ENCODE measurements at places on chromosomes 3 and 15.

GRCh38 chr15:47442371-47442770 lies 274.9 kb upstream of the SEMA6D start:
- DNase-seq: no peak

GRCh38 chr15:75229191-75230015 lies 27.7 kb downstream of the C15orf39 start:
- DNase-seq: no peak

GRCh38 chr15:70406617-70407335 lies 309.1 kb upstream of the TLE3 start:
- no peak for DNase-seq

- DNase-seq: no peak
Measured at GRCh38 chr15:79208179-79208578, 74.3 kb upstream of the ANKRD34C start.

- DNase-seq: no peak
Measured at GRCh38 chr3:61927332-61927731, 366.0 kb downstream of the PTPRG start.

DNA sequence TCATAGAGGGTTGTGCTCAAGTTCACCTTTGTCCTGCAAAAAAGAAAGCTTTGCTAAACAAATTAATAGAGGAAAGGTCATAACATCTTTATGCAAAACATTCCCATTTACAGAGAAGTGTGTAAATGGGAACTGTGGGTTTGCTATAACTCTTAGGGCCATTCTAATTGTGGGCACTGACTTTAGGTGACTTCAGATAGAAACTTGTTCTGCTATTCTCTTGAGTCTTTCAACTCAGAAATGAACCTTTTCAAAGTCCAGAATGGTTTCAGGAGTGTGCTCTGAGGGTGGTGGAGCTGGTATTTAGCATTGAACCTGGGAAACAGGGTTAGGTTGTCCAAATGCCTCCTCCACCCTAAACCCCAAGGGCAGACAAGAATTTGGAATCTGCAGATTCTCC lies 34.0 kb downstream of the SPTSSB start:
- no peak for DNase-seq

- no peak for DNase-seq
Measured at GRCh38 chr15:92663250-92663951, 7.8 kb upstream of the FAM174B start.

DNA sequence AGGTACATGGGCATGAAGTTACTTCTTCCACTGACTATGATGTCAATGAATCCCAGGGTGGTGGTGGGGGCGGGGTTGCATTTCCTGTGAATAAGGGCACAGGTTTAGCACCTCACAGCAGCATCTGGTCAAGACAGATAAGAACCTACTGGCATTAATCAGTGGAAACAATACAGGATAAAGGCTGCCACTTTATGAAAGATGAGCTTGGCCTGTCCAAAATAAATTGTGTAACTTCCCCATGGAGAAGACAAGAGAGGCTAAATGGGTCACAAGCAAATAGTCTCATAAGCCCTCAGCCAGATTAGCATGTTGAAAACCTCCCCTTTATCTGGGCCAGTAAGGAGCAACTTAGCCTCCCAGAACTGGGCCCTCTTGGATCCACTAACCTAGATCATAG lies 27.4 kb upstream of the PLSCR2 start:
- no peak for DNase-seq

DNA sequence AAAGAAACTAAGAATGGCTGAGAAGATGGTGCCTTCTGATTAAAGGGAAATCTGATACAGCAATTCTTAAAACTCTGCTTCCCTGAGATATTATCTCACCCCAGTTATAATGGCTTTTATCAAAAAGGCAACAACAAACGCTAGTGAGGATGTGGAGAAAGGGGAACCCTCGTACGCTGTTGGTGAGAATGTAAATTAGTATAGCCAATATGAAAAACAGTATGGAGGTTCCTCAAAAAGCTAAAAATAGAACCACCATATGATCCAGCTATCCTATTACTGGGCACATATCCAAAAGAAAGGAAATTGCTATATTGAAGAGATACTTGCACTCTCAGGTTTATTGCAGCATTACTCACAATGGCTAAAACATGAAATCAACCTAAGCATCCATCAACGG lies 65.1 kb downstream of the GOLIM4 start:
- no peak for DNase-seq

- no peak for DNase-seq
Measured at GRCh38 chr3:37456270-37456708, 281.9 kb upstream of the LRRFIP2 start.

DNA sequence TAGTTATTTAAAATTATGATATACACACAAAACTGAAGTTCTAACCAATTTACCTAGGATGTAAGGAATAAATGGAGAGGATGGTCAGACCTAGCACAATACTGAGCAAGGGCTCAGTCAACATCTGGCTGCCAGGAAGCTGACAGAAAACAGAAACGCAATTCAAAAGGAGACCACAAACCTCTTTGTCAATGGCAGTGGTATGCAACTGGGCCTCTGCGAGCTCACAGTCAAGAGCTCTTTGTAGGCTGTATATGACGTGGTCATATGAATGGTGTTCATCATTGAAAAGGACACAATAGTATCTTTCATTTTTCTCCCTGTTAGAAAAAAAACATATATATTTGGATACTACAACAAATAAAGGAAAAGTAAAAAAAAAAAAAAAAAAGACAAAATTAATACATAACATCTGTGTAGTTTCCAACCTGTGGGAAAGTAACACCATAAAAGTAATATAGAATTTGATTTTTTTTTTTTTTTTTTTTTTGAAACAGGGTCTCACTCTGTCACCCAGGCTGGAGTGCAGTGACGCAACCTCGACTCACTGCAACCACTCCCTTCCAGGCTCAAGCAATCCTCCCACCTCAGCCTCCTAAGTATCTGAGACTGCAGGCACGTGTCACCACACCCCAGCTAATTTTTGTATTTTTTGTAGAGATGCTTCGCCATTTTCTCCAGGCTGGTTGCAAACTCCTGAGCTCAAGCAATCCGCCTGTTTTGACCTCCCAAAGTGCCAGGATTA lies 37.9 kb downstream of the UBR1 start:
- DNase-seq: no peak

DNA sequence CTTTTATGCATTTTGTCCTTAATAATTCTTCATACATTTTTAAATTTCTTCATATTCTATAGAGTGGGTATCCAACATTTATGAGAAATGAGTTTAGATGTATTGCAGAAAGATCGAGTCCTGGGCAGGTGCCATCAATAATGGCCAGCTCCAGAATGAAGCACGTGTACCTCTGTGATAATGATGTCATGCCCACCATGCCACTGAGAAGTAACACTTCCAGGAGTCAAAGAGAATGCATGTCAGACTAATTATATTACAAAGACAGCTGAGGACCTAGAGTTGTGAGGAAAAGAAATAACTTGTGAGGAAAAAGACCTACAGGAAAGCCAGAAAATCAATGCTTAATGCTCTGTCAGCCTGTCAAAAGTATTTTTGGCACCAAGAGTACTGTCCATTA lies 157.4 kb upstream of the P2RY1 start:
- no peak for DNase-seq

DNA sequence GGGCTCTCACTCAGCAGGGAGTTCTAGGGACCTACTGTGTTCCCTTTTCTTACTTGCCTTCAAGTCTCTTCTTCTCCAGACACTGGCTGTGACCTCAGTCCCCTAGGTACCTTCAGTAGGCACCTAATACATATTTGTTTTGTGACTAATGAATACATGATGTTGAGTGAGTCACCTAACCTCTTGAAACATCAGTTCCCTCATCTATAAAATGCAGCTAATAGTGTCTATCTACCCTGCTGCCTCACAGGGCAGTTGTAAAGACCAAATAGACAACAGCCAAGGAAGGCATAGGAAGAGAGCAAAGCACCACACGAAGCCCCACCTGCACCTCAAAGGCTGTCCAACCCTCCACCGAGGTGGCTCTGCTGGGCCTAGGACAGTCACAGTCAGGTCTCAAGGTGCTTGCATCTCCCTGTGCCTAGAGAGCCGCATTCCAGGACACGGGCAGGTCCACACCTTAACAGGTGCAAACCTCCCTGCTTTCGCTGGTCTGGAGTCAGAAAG lies 29.1 kb downstream of the DAPK2 start:
- no peak for DNase-seq

- no peak for DNase-seq
Measured at GRCh38 chr15:39629906-39630305, 49.0 kb downstream of the THBS1 start.

DNA sequence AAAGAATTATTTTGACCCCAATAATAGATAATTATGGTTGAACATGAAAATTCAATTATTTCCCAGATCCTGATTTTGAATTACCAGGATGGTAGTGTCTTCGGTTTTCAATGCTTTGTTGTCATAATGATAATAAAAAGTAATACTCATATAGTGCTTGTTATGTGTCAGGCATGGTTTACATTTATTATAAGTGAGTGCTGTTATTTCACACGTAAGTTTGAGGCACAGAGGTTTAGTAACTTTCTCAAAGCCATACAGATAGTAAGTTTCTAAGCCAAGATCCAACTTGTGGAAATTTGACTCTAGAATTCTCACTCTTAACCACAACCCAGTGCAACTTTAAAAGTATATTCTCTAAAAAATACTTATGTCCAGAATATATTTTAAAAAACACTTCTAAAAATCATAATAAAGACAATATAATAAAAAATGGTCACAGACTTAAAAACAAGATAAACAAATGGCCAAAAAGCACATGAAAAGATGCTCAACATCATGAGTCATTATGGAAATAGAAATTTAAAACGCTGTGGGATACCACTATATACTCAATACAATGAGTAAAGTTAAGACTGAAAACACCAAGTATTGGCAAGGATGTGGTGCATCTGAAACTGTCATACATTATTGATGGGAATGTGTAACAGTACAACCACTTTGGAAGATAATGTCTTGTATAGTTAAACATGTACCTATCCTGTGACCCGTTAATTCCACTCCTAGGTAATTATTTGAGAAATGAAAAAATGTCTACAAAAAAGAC lies 45.2 kb downstream of the SPRED1 start:
- DNase-seq: no peak

DNA sequence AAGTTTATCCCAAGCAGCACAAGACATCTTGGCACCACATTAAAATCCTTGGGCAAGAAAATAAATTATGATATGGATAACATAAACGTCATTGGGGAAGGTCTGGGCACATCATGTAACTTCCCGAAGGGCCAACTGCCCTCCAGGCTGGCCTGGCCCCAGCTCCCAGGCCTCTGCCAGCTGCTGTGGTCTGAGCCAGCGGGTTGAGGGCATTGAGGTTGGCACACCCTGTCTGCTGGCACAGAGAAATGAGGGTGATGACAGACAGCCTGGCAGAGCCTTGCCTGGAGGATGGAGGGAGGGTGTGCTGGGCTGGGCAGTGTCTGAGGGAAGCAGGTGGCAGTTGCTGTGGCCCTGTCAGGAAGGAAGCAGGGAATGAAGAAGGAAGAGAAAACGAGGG lies 3.3 kb upstream of the RBSN start:
- DNase-seq: no peak

DNA sequence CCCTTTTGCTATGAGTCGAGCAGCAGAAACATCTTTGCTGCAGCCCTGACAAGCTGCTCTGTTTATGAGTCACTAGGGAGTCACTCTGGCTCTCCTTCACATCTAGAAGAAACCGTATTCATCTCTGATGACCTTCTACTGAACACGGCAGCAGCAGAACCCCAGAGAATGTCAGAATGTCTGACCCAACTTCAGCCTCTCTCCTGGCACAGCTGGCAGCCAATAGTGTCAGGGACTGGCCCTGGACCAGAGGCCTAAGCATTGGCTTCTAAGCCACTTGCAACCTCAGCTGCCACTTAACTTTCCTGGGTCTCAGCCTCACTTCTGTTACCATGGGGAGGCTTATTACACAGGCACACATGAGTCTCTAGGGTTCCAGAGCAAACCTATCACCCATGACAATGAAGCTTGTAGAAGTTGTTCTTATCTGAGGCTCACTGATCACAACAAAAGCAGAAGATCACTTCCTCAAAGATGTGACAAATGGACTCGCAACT lies 184.1 kb upstream of the TLE3 start:
- no peak for DNase-seq

GRCh38 chr3:52835766-52836470 lies 1.1 kb upstream of the MUSTN1 start:
- DNase-seq: no peak

GRCh38 chr3:186964071-186964470 lies 33.7 kb downstream of the ST6GAL1 start:
- no peak for DNase-seq
